Skeletal muscle tissue (tissue), 5 donors: ENCODE measurements at places on chromosomes 7 and 10. TPM values are rescaled to one million over a fixed set of nuclear protein-coding genes. Genes with fewer than 3 reads are reported as not detected.

EN2 gene
- total RNA-seq, result under 0.01 TPM

HUS1 gene
- total RNA-seq, result 10.4 TPM

LHPP gene
- 4.2 TPM for total RNA-seq

COL26A1 gene
- 7.8 TPM for total RNA-seq

SLC18A3 gene
- not detected for total RNA-seq

PRKCQ gene
- total RNA-seq, result 14.6 TPM

POT1 gene
- total RNA-seq, result 50.1 TPM

LRMDA gene
- 7.3 TPM for total RNA-seq
